ENCODE measurements at places on chromosomes 11 and 22.

DNA sequence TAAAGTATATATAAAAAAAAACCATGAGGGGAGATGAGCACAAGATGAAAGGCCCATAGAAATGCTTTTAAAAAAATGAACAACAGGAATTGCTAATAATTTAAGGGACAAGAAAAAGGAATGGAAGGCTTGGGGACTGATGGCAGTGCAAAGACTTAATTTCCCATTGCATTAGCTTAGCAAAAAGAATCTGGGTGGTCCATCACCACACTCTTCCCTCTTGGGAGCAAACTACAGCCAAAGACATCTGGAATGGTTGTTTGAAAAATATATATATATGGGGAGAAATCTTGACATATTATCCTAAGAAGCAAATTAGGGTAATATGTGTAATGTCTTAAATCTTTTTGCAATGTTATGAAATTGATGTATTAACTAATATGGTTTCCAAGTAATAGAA, 727.1 kb downstream of the METTL15 start:
- no peak for DNase-seq

DNA sequence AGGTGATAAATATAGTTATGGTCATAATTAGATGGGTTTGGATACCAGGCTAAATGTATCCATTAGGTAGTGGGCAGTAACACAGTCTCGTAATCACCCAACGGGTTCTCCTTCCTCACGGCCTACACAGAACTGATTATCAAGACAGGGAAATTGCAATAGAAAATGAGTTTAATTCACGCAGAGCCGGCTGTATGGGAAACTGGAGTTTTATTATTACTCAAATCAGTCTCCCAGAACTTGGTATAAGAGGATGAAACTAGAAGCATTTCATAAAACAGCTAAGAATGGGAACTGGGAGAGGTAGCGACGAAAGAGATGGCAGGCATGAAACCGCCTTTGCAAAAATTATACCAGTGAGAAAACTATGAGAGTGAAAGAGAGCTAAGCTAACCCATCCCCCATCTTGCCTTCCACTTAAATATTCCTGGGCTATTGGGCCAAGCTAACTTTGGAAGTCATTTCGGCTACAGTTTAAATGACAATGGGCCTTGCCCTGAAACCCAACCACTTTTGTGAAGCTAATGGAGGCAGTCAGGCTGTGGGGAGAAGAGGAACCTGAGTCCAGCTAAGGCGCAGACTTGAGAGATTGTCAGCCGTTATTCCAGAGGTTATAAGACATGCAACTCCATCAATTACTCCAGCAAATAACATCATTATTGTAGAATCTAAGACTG, 29.6 kb downstream of the CTSC start:
- no peak for DNase-seq

GRCh38 chr11:27386181-27386845, 23.3 kb upstream of the CCDC34 start:
- no peak for DNase-seq

GRCh38 chr22:37659066-37659896, 758 bp downstream of the PDXP start:
- DNase-seq: peak; percentile 39

DNA sequence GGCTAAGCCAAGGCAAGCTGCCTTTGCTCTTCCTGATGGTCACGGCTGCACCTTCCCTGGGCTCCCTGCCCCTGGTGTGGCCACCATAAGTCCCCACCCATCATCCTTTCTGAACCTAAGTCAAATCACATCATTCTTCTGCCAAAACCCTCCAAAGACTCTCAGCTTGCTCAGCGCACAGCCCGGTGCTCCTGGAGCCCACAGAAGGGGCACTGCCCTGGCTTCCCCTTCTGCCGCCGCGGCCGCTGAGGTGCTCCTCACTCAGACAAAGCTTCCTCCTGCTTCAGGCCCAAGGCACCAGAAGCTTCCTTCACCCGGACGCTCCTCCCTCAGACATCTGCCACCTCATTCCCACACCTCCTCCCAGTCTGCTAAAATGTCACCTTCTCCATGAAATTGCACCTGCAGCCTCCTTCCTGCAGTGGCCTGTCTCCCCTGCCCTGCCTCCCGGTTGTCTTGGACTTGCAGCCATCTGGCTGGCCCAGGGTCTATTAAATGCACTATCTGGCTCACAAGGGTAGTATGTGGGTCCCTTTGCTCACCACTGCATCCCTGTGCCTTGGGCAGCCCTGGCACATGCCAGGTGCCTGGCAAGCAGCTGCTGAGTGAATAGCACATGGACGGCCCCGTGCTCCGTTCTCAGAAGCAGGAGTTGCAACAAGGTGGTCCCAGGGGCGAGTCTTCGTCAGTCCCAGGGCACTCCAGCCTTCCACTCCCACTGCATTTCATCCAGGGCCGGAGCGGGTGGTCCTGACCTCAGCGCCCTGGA, 108.2 kb downstream of the WNT7B start:
- DNase-seq: no peak

- DNase-seq: no peak
Observed at GRCh38 chr11:108393046-108393445, 74.3 kb downstream of the C11orf65 start.

- DNase-seq: no peak
Observed at GRCh38 chr11:113085446-113085845, 124.2 kb downstream of the NCAM1 start.

GRCh38 chr11:93741882-93742226, 382 bp downstream of the C11orf54 start:
- no peak for DNase-seq

- peak; percentile 19 for DNase-seq
Observed at GRCh38 chr22:23565915-23566704, 14.0 kb downstream of the IGLL1 start.

- DNase-seq: no peak
Observed at GRCh38 chr22:42383287-42383686, 48.9 kb downstream of the NFAM1 start.

DNA sequence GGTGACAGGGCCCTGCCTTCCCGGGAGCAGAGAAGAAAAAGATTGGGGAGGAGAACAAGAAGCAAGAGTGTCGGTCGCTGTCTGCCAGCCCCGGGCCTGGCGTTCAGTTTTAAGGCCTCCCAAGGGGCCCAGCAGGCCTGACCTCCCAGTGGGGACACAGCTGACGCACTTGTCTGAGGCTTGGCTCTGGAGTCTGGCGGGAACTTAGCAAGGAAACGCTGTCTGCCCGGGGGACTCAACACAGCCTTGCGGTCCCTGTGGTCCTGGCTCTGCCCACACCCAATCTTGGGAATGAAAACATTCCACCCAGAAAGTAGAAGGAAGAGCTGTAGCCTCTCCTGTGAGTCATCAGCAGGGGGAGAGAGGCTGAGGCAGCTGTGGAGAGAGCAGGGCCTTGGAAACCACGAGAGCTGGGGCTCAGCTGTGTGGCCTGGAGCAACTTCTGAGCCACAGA, 54.4 kb downstream of the TRAF6 start:
- DNase-seq: no peak

- no peak for DNase-seq
Observed at GRCh38 chr11:7651140-7651551, 22.2 kb downstream of the CYB5R2 start.

- DNase-seq: no peak
Observed at GRCh38 chr11:69949327-69949726, 128.8 kb upstream of the ANO1 start.

Measured in stimulated activated CD4-positive, alpha-beta T cell treated with anti-CD3 and anti-CD28 coated beads, Interleukin-2, amount 100 ng/mL, for 24 hours (primary cell).